GM12864 (cell line): ENCODE measurements at places on chromosomes 7 and 10.

DNA sequence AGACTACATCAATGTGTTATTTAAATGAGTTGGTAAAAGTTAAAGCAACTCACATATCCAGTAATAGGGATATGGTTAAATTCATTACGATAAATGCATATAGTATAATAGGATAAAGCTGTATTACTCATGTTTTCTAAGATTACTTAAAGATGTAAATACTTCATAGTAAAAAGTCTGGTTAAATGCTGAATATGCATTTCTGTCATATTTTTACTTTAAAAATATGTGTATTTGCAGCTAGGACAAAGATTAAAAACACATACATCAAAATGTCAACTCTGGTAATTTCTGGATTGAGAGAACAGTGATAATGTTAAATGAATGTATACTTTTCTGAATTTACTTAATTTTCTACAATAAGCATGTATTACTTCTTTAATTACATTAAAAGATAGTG lies 15.1 kb downstream of the PPP1R9A start:
- no peak for DNase-seq

DNA sequence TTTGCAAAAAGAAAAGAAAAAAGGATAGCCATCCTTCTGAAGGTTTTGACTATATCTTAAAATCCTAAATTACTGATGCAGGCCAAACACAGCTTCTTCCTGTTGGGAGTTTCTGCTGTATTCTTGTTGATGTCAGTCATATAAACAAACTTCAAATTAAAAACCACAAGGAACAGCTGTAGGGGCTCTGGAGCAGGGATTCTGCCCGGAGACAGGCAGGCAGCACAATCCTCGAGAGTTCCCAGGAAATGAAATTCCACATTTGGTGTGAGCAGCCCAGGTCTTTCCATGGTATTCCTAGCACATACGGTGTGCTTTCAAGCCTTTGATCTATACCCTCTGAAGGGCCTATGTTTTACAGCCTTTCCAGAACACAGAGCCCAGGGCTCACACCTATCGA lies 43.2 kb downstream of the INSYN2A start:
- no peak for DNase-seq

DNA sequence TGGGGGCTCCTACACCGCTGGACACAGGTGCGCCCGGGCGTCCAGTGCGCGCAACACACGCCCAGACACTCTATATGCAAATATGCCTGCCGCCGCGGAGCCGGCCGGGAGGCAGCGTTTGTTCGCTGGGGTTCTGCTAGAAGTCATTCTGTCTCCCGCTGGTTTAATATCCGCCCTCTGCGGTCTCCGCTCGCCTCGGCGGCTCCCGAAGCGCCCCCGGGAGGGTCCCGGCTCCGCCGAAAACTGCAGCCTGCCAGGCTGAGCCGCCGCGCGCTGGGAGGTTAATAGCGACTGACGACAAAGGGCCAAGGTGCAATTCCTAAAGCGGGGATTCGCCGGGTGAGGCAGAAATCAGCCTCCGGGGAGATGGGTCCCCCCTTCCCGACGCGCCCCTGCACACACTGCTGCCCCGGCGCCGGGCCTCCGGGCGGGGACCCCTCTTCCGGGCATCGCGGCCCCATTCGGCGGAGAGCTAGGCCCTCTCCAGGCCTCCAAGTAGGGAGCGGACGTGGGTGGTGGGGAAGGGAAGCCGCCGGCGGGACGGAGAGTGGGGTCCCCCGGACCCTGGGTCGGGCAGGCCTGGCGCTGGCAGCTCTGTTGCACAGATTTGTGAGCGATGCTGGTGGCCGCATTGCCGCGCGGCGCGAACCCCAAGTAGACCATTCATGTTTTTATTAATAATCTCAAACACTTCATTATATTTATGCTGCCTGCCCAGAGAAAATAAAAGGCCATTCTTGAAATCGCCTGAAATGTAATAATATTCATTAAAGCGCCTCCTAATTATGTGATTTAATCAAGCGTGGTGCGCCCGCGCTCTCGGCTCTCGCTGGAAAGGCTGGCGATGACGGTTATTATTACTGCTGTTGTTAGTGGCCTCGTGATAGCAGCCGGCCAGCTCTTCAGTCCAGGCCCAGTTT lies 9.1 kb downstream of the EN2 start:
- no peak for DNase-seq

DNA sequence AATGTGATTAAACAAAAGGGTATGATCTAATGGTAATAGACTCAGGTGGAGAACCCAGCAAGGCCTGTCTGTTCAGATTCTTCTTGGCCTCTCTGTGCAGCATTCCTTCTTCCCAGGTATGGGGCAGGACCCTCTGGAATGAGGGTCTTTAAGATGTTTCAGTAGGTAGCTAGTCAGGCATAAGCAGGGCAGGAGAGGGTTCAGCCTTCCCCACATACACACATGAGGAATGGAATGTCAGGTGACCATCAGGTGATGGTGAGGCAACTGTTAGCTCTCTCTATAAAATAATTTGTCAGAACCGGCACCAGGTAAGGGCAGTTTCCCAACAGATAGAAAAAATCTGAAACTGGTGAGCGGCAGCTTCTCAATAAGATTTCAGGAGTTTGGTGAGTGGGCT lies 222.3 kb upstream of the PHYHIPL start:
- DNase-seq = no peak

DNA sequence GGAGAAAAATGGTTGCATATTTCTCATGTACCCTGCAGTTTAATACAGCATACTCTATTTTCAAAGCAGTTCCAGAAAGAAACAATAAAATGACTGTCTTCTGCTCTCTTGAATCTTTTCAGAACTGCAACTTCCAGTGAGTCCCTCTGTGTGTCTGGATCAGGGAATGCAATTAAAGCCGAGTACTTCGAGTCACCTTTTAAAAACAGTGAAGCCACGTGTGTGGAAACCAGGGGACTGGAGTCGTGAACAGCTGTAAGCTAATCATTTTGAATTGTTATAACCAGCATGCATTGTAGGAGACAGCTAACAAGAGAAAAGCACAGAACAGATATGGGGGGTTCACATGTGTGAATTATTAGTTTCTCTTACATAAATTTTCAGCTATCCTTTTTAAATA lies 109.1 kb downstream of the CPED1 start:
- no peak for DNase-seq

DNA sequence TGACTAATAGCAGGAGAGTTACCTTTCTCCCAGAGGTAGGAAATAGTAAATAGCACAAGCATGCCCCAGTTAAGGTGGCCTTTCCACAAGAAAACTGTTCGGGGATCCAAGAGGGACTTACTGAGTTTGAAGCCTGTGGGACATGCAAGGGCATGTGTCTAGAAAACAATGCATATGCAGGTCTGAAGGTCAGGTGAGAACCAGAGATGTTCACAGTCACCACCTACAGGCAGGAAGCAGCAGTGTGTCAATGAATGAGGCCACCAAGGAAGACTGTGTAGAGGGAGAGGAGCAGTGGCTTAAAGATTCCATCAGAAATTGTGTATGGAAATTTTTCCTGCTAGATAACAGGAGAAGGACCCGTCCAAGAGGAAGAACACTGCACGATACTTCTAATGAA lies 66.0 kb downstream of the CALD1 start:
- no peak for DNase-seq
